ENCODE measurements at places on chromosomes 6 and 20.

GRCh38 chr6:137765059-137765458 is 102.0 kb upstream of the TNFAIP3 start:
- no peak for DNase-seq

- DNase-seq = no peak
Observed at GRCh38 chr6:155108070-155108820, 113.1 kb downstream of the TIAM2 start.

GRCh38 chr6:138012682-138013081 is 94.5 kb downstream of the PERP start:
- no peak for DNase-seq

DNA sequence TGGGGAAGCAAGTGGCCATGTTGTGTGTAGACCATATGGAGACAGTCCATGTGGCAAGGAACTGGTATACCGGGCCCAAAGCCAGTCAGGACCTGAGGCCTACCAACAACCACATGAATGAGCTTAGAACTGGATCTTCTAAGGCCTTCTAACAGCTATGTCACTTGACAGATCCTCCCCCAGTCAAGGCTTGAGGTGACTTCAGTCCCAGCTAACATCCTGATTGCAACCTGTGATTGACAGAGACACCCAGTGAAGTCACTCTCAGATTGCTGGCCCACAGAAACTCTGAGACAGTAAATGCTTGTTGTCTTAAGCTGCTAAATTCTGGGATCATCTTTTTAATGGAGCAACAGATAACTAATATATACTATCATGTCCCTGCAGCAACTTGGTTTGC is 32.9 kb downstream of the AHI1 start:
- no peak for DNase-seq

DNA sequence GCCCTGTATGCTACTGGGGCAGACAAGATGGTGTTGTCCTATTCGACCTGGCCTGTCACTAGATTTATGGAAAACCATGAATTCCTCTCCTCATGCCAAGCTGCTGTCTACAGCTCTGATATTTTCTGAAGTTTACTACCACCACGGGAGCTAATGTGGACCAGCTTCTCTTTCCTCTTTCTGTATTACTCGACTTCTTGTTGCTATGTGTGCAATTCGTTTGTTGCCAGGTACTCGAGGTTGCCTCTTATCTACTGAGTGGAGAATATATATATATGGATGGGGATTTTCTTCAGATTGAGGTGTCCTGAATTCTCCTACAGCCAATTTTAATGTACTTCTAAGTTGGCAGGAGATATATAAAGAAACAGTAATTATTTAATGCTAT is 34.7 kb downstream of the MAN1A1 start:
- DNase-seq = no peak

- DNase-seq = peak; percentile 59
Observed at GRCh38 chr6:139392794-139393193, 18.3 kb upstream of the CITED2 start.

DNA sequence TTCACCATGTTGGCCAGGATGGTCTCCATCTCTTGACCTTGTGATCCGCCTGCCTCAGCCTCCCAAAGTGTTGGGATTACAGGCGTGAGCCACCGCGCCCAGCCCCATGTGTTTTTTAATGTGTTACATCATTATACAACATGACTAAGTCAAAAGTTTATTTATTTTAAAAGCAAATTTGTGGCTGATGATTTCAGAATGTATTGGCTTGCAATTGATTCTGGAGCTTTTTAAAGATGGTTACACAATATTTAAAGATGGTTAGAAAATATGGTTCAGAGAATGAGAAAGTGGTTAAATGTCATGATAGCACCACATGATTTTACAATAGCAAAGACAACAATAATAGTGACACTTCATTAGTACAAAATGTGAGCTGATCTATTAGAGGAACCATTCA is 80.5 kb downstream of the SASH1 start:
- peak; percentile 40 for DNase-seq

DNA sequence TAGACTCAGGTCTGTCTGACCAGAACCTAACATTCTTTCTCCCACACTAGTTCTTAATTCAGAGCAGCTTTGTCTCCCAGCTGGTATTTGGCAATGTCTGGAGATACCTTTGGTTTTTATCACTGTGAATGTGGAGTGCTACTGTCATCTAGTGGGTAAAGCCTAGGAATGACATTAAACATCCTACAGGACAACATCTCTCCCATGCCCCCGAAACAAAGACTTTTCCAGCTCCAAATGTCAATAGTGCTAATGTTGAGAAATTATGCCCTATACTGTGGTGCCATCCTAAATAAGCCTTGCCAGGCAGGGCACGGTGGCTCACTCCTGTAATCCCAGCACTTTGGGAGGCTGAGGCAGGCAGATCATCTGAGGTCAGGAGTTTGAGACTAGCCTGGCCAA is 4.2 kb upstream of the TTPAL start:
- DNase-seq = peak; percentile 86

DNA sequence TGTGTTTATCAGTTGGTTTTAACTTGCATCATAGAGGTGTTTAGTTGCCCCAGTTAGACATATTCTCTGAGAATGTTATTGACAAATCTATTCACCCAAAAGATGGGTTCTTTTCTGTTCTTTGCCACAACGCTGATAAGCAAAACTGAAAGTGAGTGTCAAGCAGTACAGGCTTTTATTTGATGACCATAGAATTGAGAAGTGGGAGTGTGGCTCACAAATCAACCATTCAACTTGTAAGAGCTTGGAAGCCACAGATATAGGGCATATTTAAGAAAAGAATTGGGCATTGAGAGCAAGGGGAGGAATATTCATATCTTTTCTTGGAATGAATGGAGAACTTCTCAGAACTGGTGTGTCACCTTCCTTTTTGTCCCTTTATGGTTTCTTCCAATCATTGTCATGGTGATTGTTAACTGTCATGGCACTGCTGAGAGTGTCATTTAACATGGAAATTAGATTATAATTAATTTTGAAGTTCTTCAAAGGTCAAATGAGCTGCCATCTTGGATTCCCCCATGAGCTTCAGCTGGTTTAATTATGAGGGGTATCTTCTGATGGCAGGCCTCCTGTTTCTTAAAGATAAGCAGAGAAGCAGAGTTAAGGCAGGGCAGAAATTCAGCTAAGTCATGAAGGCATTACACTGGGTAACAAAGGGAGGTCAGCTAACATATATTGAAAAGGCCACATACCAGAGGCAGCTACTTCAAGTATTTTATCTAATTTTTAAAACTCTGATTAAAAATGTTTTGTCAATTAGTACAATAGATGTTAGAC is 254.0 kb upstream of the HTR1E start:
- DNase-seq = no peak

Measured in AG10803 (cell line).